ENCODE measurements at places on chromosomes 3 and 15. TPM values are rescaled to one million over a fixed set of nuclear protein-coding genes. Genes with fewer than 3 reads are reported as not detected.

- no peak for DNase-seq
Measured at GRCh38 chr3:115021061-115021460, 126.0 kb downstream of the ZBTB20 start.

- DNase-seq, result no peak
Measured at GRCh38 chr3:55842204-55842603, 355.1 kb upstream of the WNT5A start.

GRCh38 chr3:147793841-147794240 is 384.7 kb downstream of the ZIC1 start:
- DNase-seq, result no peak

DNA sequence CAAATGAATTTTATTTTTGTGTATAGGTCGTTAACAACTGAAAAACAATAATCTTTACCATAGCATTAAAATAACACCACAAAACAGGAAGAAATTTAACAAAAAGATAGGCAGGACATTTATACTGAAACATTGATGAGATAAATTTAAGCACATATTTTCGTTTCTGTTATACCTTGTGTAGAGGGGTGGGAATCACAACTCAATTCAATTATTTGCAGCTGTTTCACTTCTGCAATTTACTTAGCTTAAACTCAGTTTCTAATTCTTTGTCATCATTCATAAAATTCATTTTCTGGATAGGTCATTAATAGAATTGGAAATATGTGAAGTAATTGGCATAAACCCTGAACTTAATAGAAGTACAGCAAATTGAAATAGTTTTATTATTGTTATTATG is 42.3 kb downstream of the TP63 start:
- no peak for DNase-seq

- DNase-seq, result no peak
Measured at GRCh38 chr15:70935631-70936030, 43.0 kb downstream of the LRRC49 start.

Gene SCG3
- not detected for total RNA-seq

Gene AADACL2
- not detected for total RNA-seq

Gene LINGO1
- total RNA-seq, result 0.26 TPM

All from uterus (tissue), 4 donors.